ENCODE measurements at places on chromosomes 6 and 20.

- no peak for DNase-seq
Measured at GRCh38 chr6:26129656-26130055, 42.4 kb downstream of the HFE start.

DNA sequence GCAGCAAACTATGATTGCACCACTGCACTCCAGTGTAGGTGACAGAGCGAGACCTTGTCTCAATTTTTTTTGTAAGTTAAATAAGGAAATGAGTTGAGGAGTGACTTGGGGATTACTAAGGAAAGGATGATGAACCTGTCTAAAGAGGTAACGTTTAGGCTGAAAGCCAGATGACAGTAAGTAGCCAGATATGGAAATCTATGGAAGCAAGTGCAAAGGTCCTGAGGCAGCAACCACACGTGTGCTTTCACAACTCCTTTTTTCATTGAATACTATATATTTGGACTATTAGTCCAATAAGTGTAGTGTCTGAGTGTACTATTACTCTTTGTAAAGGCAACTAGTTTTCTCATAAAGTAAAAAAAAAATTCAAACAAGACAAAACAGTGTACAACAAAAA is 147.4 kb downstream of the CD24 start:
- no peak for DNase-seq

DNA sequence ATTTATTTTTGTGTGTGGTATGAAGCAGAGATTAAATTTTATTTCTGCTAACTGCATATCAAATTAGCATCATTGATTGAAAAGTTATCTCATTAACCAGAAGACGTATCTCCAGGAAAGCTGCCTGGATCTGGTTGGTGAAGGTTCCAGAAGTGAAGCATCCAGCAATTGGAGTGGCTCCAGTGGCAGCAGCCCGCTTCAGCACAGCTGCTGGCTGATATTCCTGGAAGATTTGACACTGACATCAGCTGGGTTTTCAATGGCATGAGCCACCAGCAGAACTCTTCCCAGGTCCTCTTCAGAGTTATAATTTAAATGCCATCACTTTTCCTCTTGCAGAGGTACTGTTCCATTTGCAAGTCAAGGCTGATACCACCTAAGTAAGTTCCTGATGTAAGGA is 363.5 kb downstream of the BCKDHB start:
- DNase-seq = no peak

- DNase-seq = no peak
Measured at GRCh38 chr20:10362674-10363073, 71.3 kb downstream of the MKKS start.

DNA sequence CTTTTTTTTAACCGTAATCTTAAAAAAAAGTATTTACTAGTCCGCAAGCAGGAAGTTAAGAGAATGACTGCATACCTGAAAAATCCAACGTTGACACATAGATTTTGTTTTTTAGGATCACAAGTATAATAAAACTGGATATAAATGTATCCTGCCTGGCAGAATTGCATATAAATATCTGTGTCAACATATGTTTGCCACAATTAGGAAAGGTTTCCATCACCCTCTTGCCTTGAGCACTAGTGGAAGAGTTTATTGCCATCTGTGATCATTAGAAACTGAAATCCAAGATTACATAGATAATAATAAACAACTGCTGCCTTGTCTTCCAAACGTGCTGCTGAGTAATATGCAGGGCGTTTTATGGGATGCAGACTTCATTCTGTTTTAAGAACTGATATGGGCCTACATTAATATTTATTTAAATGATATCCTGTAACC is 27.9 kb downstream of the PLEKHG1 start:
- DNase-seq = no peak

- no peak for DNase-seq
Measured at GRCh38 chr6:100892693-100893092, 11.6 kb upstream of the ASCC3 start.

- DNase-seq = no peak
Measured at GRCh38 chr6:138035070-138035469, 72.1 kb downstream of the PERP start.

DNA sequence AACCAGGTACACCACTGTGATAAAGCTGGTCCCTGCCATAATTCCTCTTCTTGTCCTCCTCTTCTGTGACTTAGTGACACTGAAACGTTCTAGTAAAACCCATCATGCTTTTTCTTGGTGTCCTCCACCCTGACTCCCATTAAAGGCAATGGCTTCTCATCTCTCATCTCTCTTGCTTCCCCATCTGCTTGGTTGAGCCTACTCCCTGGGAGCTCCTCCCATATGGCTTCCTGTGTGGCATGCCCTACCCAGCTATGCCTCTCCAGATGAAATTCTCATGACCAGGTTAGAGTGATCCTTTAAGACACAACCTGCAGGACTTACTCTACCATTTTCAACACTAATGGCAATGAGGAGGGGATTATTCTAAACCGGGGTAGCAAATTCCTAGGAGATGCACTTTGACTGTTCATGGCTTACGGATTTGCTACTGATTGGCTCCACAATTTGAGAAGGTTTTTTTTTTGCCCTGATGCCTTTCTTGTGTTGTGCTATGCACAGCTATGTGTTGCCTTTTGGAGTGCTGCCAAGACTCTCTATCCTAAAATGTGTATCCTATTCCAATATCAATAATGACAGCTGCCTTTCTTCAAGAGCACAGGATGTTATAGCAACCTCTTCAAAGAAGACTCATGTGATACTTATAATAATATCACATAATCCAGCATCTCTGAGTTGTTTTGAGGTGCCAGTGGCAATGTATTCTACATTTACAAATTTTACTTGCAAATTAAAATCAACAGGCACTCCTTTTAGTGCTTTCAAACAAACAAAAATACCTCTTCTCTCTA is 6.1 kb downstream of the SIRPG start:
- DNase-seq = no peak

GRCh38 chr6:50361641-50362331 is 312.1 kb upstream of the DEFB112 start:
- no peak for DNase-seq

GRCh38 chr20:17023036-17023435 is 203.8 kb upstream of the PCSK2 start:
- no peak for DNase-seq

DNA sequence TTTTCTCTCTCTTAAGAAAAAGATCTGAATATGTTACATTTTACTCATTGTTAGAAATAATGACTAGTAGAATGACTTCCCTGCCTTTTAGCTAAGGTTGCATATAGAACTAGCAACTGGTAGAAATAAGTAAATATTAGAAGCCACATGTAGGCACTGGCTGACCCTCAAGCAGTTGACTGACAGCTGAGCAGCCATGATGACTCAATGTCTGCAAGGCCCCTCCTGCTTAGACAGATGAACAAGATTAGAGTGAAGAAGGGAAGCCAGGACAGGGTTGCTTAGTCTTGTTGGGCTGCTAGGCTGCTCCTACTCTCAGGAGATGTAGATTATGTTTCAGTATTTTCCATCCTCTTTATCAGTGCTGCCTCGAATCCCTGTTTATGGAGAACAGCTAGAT is 6.5 kb downstream of the MEP1A start:
- no peak for DNase-seq

DNA sequence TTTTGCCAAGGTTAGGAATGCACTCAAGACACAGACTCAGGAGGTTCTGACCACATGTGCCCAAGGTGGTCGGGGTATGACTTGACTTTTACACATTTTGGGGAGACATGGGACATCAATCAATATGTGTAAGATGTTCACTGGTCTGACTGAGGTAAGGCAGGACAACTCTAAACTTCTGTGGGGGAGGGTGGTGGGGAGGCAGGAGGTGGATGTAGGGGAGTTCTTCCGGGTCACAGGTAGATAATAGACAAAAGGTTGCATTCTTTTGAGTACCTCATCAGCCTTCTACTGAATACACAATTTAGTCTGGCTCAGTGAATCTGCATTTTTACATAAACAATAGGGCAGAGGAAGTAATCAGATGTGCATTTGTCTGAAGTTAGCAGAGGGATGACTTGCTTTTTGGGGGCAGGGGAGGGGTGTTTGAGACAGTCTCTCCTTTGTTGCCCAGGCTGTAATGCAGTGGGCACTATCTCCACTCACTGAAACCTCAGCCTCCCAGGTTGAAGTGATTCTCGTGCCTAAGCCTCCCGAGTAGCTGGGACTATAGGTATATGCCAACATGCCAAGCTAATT is 10.9 kb downstream of the ECHDC1 start:
- no peak for DNase-seq

DNA sequence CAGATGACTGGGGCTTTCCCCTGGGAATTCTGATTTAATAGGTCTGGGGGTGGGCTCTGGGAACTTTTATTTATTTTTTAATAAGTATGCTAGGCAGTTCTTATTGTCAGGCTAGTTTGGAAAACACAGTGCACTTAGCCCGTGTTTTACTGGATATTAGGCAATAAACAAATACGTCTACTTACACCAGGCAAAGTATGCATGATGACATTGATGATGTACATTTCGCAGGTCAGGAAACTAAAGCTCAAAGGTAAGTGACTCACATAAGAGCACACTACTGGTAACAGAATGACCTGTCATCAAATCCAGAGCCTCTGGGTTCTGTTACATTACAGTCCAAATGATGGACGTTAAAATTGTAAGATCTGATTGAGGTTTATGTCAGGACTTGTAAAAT is 144.4 kb upstream of the EXOC2 start:
- no peak for DNase-seq

GRCh38 chr6:86820750-86821149 is 116.6 kb upstream of the HTR1E start:
- no peak for DNase-seq

GRCh38 chr6:72715119-72715518 is 93.3 kb downstream of the KCNQ5 start:
- DNase-seq = no peak

DNA sequence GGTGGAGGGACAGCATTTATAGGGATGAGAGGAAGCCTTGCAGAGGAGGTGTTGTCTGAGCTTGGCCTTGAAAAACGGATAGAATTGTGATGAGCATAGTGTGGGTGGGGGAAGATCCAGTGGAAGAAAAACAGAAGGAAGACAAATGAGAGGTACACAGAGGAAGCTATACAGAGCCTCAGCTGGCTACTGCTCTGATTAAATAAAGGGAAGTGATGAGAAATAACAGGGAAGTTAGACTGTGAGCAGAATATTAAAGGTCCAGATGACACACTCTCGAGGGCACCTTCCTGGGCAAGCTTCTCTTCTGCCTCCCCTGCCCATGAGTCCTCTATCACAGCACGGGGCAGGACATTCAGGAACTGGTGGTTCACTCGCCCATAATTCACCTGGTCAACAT is 182.3 kb downstream of the KIF16B start:
- no peak for DNase-seq

DNA sequence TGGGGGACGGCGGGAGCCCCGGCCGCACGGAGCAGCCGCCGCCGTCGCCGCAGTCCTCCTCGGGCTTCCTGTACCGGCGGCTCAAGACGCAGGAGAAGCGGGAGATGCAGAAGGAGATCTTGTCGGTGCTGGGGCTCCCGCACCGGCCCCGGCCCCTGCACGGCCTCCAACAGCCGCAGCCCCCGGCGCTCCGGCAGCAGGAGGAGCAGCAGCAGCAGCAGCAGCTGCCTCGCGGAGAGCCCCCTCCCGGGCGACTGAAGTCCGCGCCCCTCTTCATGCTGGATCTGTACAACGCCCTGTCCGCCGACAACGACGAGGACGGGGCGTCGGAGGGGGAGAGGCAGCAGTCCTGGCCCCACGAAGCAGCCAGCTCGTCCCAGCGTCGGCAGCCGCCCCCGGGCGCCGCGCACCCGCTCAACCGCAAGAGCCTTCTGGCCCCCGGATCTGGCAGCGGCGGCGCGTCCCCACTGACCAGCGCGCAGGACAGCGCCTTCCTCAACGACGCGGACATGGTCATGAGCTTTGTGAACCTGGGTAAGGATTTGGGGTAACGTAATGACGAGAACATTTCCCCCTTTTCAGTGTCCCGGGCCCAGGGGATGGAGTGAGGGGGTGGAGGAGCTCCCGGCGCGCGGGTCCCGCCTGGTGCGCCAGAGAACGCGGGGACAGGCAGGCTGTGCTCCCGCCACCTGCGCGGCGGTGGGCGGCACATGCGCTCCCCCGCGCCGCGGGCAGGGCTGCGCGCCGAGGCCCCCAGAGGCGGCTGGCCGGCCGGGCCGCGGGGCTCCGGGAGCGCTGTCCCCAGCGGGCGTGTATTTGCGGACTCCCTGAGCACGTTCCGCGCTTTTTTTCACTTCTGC is 1.4 kb downstream of the BMP6 start:
- DNase-seq = no peak

- no peak for DNase-seq
Measured at GRCh38 chr6:150143516-150144293, 861 bp downstream of the PPP1R14C start.

GRCh38 chr6:159959165-159959975 is 9.5 kb upstream of the IGF2R start:
- no peak for DNase-seq

DNA sequence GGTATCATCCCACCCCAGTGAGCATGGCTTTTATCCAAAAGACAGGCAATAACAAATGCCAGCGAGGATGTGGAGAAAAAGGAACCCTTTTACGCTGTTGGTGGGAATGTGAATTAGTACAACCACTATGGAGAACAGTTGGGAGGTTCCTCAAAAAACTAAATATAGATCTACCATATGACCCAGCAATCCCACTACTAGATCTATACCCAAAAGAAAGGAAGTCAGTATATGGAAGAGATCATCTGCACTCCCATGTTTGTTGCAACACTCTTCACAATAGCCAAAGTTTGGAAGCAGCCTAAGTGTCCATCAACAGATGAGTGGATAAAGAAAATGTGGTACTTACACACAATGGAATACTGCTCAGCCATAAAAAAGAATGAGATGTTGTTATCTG is 5.9 kb upstream of the KIAA1755 start:
- DNase-seq = no peak

GRCh38 chr6:147699637-147700036 is 191.1 kb downstream of the SAMD5 start:
- DNase-seq = no peak

DNA sequence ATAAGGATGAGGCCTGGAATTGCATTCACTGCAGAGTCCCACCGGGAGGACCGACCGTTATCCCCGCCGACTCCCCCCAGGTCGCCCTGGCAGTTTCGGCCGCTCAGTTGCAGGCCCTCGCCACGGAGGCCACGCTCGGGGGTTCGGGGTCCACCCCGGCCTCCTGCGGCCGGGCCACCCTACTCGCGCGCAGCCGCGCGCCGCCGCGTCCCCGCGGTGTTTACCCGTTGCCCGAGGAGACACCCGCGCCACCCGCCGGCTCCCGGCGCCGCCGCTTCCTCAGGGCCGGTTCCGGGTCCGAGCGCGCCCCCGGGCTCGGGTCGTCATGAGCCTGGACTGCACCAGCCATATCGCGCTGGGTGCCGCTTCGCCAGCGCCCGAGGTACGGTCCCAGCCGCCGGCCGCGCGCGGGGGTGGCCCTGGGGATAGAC is at the start of gene CCDC170:
TSS of gene CCDC170 (plus strand) at position 214 of the 431 bp plus-strand sequence. CDS start at position 326, 112 bp downstream.
- no peak for DNase-seq

- DNase-seq = no peak
Measured at GRCh38 chr6:105774247-105774646, 311.9 kb upstream of the PRDM1 start.

- DNase-seq = no peak
Measured at GRCh38 chr20:19860737-19861136, 102.7 kb downstream of the RIN2 start.

GRCh38 chr20:59772931-59773913 is 160.2 kb downstream of the SYCP2 start:
- no peak for DNase-seq
